ENCODE measurements at places on chromosomes 1 and 21.

DNA sequence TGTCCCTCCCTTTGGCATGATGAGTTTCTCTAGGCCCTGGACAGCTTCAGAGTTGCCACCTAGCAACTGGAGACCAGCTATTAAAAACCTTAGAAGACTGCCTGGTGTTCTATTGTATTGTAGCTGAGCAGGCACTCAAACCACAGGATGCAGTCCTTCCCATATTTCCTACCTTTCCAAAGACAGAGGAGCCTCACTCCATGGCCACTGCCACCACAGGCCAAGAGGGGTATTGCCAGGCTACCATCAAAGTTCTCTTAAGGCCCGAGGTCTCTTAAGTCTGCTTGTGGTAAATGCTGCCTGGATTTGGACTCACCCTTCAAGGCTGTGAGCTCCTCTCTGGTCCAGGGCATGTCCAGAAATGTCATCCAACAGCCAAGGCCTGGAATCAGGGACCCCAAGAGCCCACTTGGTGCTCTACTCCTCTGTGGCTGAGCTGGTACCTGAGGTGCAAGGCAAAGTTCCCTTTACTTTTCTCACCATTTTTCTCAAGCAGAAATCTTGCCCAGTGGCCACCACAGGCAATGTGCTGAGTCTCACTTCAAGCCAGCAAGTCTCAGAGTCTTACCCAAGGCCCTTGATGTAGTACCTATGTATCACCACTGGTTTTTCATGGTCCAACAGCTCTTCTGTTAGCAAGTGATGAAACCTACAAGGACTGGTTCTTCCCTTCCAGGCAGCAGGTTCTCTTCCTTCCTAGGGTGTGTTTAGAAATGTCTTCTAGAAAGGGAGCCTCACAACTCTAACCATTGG lies 269.4 kb downstream of the AMY1C start:
- DNase-seq = no peak

GRCh38 chr1:44628962-44629756 lies 45.1 kb downstream of the TMEM53 start:
- DNase-seq = no peak

DNA sequence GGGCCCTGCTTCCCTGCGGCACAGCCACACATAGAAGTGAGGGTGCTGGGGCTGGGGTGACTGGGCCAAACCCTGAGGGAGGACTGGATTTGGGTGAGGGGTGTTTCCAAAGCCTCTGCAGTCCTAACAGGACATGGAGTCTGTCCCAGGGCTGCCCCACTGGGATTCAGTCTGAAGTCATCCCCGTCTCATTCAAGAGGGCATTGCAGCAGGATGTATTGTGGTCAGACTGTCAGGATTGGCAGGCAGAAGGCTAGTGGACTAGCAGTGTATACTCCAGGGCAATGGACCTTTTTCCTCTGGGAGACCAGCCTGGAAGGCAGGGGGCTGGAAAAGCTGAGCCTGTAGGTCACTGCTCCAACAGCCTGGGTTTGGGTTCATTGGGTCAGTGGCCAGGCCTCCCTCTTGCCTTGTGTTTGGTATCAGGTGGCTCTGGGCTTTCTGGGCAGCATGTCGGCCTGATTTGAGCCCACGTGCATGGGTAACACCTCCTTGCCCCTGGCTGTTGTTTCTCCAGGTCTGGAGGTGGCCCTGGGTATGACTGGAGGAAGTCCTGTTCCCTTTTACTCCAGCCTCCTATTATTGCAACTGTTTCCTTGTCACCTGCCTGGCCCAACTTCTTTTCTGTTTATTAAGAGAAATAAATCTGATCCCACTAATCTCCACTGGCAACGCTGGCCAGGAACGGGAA lies 41.0 kb upstream of the SYNC start:
- DNase-seq = no peak

GRCh38 chr1:19086176-19086875 lies 123.7 kb downstream of the UBR4 start:
- no peak for DNase-seq

DNA sequence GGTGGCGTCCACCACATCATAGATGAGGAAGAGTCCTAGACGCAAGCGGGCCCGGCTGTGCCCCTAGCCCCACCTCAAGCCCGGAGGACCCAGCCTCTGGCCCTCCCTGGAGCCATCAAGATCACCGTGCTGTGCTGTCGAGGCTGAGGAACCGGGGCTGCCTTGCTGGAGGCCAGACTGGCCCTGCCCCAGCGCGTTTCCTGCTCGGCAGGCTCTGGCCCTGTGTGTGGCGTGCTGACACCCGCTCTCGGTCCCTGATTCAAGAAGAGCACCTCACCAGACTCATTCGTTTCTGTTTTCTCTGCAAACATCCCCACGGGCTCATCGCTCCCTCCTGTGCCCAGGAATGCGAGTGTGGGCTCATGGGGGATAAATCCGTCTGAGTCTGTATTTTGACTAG lies 51.1 kb downstream of the GLIS1 start:
- no peak for DNase-seq

- DNase-seq = no peak
Measured at GRCh38 chr1:216881695-216882094, 158.5 kb upstream of the ESRRG start.

DNA sequence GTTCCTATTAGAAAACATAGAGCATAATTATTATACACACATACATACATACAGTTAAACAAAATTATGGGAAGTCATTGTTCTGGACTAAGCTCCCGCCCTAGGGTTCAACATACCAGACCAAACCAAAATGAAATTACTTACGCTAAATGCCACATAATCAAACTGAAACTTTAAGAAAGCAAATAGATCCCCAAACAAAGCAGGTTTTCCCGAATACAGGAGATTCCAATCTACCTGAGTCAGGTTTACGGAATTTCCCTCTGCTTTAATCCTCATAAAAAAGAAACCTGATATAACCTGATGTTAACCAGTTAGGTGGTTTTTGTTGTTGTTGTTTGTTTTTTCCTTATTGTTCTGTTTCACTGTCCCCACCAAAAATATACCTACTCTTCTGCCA lies 1886.9 kb downstream of the NCAM2 start:
- DNase-seq = no peak

All from activated CD4-positive, alpha-beta T cell treated with anti-CD3 and anti-CD28 coated beads for 24 hours (primary cell).